ENCODE measurements at places on chromosomes 2 and 18.

GRCh38 chr2:73034661-73035375 lies 36.7 kb downstream of the SFXN5 start:
- no peak for DNase-seq

- no peak for DNase-seq
Observed at GRCh38 chr2:96831679-96832078, 12.1 kb downstream of the ANKRD23 start.

GRCh38 chr18:21191596-21192307 lies 50.3 kb upstream of the GREB1L start:
- DNase-seq = peak; percentile 81

DNA sequence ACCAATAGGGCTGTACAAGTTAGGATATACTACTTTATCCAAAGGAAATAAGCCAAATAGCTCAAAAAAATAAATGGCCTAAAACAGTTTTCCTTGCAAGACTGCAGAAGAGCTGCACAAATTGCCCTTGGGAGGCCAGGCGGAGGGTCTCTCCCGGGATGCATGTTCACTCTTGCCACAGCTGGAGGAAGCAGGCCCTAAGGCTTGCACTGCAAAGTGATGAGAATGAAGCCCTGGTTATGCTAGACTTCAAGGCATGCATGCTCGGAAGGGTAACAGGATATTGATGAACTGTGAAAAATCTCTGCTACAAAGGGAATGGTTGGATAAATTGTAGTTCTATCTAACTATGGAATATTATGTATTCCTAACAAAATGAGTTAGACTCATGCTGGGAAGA lies 27.5 kb upstream of the LDLRAD4 start:
- no peak for DNase-seq

GRCh38 chr2:98346311-98347236 lies at the start of gene CNGA3:
CNGA3 (plus strand) TSS chr2:98346456; CDS start chr2:98369976, 23,520 bp downstream.
- DNase-seq = peak; percentile 68

- no peak for DNase-seq
Observed at GRCh38 chr2:1082456-1083205, 132.0 kb downstream of the SNTG2 start.

DNA sequence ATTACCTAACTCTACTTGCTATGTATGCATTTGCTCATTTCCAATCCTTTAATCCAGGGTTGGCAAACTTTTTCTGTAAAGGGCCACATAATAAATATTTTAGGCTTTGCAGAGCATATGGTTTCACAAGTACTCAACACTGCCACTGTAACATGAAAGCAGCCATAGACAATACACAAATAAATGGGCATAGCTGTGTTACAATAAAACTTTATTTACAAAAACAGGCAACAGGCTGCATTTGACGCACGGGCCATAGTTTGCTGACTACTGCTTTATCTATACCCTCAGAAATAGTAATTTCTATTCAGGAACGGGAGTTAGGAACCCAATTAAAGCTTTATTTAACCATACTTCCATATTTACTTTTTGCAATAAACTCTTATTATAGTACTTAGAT lies 138.7 kb downstream of the DHRS9 start:
- DNase-seq = no peak

GRCh38 chr18:78090584-78090983 lies 840.9 kb downstream of the GALR1 start:
- DNase-seq = no peak

DNA sequence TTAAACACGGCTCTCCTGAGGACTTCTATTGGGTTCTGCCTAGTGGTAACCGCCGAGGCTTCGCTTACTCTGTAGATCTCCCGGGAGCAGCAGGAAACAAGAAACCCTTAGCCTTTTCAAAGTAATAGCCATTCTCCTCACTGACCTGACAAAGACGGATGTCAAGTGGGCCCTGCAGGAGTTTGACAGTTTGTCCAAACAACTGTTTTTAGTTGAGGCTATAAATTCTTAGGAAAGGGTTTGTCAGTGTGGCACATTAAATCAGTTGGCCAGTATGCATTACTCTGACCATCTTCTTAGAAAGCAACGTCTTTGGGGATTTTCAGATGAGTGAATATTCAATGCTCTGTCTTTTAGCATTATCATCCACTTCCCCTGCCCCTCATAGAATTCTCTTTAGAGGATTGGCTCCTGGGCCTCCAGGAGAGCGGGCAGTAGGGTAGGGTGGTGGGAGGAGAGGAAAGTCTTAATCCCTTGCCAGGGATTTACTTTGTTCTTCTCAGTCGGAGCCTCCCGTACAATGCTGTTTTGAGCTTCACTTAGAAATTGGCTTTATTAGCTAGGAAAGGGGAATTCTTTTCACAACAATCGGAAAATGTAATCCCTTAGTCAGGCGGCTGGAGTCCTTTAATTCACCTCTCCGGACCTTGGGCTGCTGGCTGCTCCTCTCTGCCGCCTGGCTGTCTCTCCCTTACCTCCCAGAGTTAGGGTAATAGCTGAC lies 13.3 kb upstream of the C18orf32 start:
- DNase-seq = no peak

DNA sequence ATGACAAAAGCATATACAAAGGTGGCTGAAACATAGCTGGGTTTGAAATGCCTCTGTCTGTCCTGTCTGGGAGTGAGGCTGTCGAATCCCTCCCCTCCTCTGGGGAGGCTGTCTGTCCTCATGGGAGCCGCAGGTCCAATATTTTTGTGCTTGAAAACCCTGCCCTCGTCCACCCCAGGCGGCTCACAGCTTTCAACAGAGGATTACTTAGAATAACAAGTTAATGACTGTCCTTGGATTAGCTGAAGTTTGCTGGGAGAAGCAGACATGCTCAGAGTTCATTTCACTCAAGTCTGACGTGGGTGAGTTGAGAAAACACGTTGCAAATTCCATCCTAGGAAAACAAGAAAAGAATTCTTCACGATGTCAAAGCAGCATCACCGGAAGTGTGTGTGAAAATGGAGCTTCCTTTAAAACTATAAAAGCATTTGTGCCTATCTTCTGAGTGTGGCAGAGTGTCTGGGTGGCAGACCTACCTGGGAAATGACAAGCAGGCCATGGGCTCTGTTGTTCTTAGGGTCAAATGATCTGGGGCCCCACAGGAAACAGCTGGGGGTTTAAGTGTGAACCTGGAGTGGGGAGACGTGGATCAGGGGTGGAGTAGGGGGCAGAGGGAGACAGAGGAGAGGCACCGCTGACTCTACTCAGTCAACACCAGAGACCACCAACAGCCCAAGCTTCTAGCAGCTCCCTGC lies 77.1 kb downstream of the DDX1 start:
- DNase-seq = no peak

DNA sequence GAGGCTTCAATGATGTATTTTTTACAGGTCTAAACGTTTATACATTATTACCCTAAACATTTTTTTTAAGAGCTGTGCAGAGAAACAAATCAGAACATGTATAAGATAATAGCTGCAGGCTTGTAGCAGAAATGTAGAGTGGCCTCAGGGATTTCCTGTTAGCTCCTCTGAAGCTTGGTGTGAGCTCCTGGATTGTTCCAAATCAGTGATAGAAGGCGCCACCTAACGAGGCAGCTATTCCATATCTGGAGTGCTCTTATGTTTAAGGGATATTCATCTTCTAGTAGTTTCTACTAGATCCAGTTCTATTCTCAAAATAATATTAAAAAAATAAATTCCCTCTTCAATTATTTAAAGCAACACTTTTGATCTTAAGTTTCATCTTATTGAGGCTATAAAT lies 93.1 kb downstream of the LRP1B start:
- DNase-seq = no peak

DNA sequence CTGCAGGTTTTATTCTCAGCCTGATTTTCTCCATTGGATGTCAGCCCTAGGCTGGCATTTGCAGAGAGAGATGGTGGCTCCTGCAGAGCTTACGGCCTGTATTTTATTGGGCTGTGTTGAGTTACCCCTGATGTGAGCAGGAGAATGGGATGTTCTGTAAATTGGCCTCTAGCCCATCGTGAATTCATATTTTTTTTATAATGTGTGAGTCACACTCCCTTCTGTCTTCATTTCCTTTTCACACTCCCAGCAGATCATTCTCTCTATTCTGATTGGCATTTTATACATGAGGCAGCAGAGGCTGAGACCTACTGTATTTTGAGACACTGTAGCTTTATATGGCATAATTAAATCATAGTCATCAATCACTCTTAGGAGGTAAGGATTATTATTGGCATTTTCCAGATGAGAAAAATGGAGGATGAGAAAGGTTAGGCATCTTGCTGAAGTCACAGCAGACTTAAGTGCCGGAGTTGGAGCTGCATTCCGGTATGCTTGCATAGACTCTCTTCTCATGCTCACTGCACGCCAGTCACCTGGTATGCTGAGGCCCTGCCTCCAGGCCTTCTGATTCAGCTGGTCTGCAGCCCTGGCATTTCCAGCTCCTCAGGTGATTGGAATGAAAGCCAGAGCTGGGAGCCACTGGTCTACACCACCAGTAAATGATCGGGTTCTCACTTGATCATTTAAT lies 142.4 kb downstream of the NEDD4L start:
- peak; percentile 52 for DNase-seq

DNA sequence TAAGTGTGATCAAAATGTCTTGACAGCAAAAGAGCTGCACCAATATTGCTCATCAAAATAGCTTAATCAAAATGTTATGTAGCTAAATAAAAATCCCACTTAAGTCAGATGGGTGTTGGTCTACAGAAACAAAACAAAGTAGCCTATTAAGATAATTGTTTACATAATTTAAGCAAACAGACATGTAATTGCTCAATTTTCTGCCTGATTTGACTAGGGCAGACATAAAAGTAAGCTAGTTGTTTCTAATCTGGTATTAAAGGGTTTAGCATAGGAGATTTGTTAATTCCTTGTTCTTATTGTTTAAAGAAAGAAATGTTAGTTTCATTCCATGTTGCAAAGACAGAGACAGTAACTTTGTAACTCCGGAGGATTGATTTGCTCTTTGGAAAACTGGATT lies 11.5 kb upstream of the FEZ2 start:
- DNase-seq = no peak

GRCh38 chr2:61470965-61471904 lies at the start of gene USP34:
USP34 (minus strand) TSS chr2:61471087; CDS start chr2:61470692, 395 bp downstream.
- peak; percentile 98 for DNase-seq

DNA sequence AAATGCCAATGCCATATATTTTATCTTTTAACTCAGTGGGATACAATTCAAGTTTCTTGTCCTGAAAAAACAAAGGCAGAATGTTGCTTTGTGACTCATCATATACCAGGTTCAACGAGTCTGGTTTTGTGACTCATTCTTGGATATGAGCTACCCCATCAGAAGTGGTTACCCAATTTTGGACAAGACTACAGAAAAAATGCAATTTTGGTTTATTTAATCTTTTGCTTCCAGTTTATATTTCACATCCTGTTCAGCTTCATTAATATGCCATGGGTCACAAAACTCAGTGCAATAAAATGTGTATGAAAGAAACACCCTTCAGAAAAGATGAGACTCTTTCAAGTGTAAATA lies 25.0 kb downstream of the FN1 start:
- peak; percentile 75 for DNase-seq

DNA sequence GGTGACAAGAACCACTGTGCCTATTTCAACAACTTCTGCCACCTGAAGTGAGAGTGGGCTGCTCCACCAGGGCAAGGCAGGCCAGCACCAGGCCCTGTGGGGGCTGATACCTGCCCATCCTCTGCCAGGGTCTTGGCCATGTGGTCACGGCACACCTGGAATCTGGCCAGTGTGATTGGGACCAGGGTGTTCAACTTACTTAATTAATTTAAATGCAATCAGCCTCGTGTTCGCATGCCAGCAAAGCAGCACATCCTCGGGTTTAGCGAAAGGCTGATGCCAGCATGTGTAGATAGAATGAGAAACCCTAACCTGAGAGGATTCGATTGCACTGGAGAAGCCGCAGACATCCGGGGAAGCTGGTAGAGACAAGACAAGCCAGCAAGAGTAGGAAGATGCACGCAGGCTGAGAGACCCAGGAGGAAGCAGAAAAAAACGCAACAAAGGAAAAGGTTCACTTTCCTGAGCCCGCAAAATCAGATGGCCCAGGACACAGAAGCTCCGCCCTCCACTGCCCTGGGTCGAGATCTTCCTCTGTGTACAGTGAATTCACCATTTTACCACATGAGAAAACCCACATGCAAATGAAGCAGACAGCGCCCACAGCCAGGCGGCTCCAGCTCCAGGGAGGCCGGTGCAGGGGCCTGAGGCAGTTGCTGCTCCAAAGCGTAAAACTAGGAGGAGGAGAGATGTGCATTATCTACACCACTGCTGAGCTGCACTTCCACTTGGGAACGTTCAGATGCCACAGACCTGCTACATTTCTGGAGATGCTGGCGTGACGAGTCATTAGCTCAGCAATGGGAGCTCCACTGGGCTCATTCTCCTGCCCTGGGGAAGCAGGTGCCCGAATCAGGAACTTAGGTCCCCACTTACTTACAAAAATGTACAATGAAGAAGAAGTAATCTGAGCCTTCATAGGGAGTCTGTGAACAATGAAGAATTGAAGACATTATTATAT lies 92.1 kb downstream of the TMEM18 start:
- no peak for DNase-seq

DNA sequence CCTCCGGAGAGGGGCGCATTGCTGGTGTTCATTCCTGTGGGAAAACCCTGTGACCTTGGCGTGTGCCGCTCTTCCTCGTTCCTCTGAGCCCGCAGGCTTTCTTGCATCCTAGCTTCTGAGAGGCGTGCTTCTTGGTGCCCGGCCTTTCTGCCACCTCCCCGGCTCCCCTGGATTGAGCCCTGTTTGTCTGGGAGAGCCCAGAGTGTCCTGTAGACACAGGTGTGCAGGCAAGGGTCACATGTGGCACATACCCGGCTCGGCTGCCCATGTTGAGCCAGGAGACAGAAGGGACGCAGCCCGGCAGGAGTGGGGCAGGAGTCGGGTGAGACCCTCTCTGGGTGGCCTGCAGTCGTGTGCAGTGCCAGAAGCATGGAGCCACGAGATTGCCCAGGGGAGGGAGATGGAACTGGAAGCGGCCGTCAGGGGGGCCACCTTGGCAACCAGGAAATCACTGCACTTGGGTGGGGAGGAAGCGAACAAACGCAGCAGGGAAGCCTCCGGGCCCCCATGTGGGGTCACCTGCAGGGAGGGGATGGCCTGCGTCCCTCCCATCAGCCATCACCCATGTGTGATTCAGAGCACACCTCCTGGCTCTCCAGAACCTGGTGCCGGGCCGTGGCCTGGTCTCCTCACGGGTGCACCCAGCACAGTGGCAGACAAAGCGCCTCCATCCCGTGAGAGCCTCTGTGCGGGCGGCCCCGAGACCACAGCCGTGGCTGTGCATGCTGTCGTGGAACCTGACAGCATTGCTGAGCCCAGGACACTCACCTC lies 92.9 kb downstream of the SH3BP4 start:
- no peak for DNase-seq

- no peak for DNase-seq
Observed at GRCh38 chr2:235573331-235574221, 79.7 kb downstream of the AGAP1 start.

- DNase-seq = no peak
Observed at GRCh38 chr2:224716201-224716600, at the start of gene CCDC195. CCDC195 (minus strand) TSS chr2:224716365; CDS start chr2:224716365, 0 bp downstream.
